ENCODE measurements at places on chromosomes 7 and 10. TPM values are rescaled to one million over a fixed set of nuclear protein-coding genes. Genes with fewer than 3 reads are reported as not detected.

Gene ASAH2
- 1.9 TPM for total RNA-seq

GRCh38 chr7:91299952-91300775, 35.9 kb downstream of the FZD1 start:
- H3K4me1 ChIP-seq, result no peaks in the 10 kb centered on the region
- H3K27ac ChIP-seq, result no peak overlapping the region
- H3K36me3 ChIP-seq, result no peaks in the 10 kb centered on the region
- H3K27me3 ChIP-seq, result no peaks in the 10 kb centered on the region
- no peak overlapping the region for H3K4me3 ChIP-seq

- no peak overlapping the region for H3K4me3 ChIP-seq
- no peaks in the 10 kb centered on the region for H3K4me1 ChIP-seq
- no peak overlapping the region for H3K27ac ChIP-seq
Observed at GRCh38 chr7:6646465-6646864, 9.3 kb downstream of the ZNF316 start.

Gene CXCL12
- total RNA-seq, result not detected

Gene AGAP5
- total RNA-seq, result 11.5 TPM

Gene MYL10
- total RNA-seq, result not detected

DNA sequence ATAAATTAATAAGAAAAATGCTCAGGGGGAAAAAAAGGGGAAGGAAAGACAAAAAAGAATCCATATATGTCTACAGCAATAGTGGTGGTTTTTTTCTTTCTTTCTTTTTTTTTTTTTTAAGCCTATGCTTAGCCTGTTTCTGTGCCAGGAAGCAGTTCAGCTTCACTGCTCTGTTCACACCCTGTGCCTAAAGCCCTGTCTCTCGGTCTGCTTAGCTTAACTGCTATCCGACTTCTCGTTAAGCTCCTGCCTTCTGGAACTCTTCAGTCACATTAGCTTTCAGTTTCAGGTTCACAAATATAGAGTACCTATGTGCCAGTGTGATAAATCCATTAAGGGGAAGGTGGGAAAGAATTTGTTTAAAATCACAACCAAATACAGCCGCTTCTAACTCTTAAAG, 26.5 kb upstream of the NRG3 start:
- H3K4me1 ChIP-seq, result no peaks in the 10 kb centered on the region
- no peaks in the 10 kb centered on the region for H3K27me3 ChIP-seq
- H3K36me3 ChIP-seq, result no peaks in the 10 kb centered on the region
- no peak overlapping the region for H3K27ac ChIP-seq

Gene CASTOR2
- 4.9 TPM for total RNA-seq

Gene NPSR1
- total RNA-seq, result not detected

Gene FXYD4
- not detected for total RNA-seq

Gene CPA2
- total RNA-seq, result not detected

Gene C10orf67
- total RNA-seq, result not detected

GRCh38 chr7:124364283-124364682, 331.4 kb upstream of the TMEM229A start:
- no peak overlapping the region for H3K4me3 ChIP-seq
- no peaks in the 10 kb centered on the region for H3K27me3 ChIP-seq
- no peaks in the 10 kb centered on the region for H3K36me3 ChIP-seq
- DNase-seq, result no peak
- H3K27ac ChIP-seq, result no peak overlapping the region
- no peaks in the 10 kb centered on the region for H3K4me1 ChIP-seq

DNA sequence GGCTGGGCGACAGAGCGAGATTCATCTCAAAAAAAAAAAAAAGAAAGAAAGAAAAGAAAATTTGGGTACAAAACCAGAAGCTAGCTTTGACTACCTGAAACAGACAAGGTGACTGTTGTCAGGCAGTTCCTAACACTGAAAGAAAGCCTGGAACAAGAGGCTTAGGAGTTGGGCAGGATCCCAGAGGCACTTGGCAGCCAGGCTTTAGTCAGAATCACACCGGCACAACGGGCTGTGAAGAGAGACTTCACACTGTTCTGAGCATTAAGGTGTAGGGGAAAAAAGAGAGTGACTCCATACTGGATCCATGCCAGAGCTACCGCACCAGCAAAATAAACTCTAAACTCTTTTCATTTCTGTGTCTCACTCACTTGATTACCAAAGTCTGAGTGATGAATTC, 130.8 kb downstream of the ZNF467 start:
- H3K27me3 ChIP-seq, result peaks cover 6% of the 10 kb centered on the region
- H3K4me1 ChIP-seq, result no peaks in the 10 kb centered on the region
- DNase-seq, result no peak

DNA sequence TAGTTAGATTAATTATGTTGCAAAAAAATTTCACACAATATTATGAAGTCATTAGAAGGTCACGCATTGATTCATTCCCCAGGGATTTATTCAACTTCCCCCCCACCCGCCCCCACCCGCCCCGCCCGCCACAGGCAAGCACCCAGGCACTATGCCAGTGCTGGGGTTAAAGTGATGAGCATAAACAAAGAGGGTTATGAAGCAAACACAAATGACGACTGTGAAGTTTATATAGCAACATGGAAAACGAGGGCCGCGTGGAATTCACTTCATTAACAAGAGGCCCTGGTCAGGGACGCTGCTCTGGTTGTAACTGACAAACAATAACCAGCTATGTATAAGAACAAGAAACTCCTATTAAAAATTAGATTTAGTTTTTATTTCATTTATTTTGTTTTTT, 656.5 kb upstream of the COBL start:
- no peaks in the 10 kb centered on the region for H3K36me3 ChIP-seq
- H3K27me3 ChIP-seq, result no peaks in the 10 kb centered on the region
- H3K4me3 ChIP-seq, result no peak overlapping the region
- H3K27ac ChIP-seq, result no peak overlapping the region

DNA sequence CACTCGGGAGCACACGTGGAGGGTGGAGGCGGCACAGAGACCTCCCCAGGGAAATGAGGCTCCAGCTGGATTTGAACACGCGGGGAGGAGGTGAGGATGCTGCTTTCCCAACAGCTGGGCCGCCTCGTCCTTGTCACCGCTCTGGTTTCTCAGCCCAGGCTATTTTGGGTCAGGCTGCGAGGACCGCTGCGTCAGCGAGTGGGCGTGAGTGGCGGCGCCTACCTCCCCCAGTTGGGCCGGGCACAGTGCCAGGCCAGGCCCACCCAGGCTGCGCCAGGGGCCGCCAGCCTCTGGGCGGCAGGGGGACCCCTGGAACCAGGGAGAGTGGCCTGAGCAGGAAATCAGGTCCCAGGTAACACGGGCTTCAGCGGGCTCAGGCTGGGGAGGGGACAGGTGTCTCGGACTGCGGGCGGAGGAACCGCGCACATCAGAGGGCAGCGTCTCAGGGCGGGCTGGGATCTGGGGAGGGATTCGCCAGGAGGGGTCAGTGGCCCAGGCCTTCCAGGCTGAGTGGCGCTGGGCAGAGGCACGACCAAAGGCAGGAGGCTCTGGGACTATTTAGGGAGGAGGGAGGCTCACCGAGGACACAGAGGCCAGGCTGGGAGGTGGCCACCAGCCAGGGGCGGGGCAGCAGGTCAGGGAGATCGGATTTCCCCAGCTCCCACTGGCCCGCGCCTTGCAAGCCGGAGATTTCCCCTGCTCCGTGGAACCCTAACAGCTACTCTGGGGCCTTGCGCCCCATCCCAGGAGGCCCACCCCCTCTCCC, 125.2 kb upstream of the RET start:
- H3K36me3 ChIP-seq, result no peaks in the 10 kb centered on the region
- H3K4me3 ChIP-seq, result no peak overlapping the region

Gene LIPJ
- 0.39 TPM for total RNA-seq

DNA sequence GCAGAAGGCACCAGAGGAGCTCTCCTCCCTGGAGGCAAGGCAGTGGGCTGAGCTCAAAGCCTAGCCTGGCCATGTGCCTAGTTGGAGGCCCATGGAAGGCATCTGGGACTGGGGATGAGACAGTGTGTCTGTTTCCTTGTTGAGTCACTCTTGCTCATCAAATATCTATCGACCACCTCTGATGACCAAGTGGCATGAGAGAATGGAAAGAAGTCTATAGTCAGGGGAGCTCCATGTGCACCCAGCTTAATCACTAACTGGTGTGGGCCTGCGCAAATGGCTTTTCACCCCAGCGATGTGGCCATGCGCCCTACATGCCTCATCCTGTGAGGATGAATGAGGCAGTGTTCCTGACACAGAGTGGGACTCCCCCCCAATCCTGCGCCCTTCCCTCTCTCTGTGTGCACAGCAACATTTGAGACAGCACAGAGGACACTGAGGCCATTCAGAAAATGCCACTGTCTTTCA, 229.9 kb downstream of the RPS24 start:
- DNase-seq, result no peak
- no peaks in the 10 kb centered on the region for H3K4me1 ChIP-seq
- H3K27me3 ChIP-seq, result peaks cover 5% of the 10 kb centered on the region
- no peak overlapping the region for H3K4me3 ChIP-seq
- no peaks in the 10 kb centered on the region for H3K36me3 ChIP-seq
- no peak overlapping the region for H3K27ac ChIP-seq

- H3K36me3 ChIP-seq, result no peaks in the 10 kb centered on the region
- no peak overlapping the region for H3K27ac ChIP-seq
- H3K27me3 ChIP-seq, result no peaks in the 10 kb centered on the region
- DNase-seq, result peak; percentile 7
- H3K4me1 ChIP-seq, result no peaks in the 10 kb centered on the region
Observed at GRCh38 chr10:15035385-15036301, 8.1 kb upstream of the OLAH start.

Gene TFEC
- total RNA-seq, result 33.1 TPM

GRCh38 chr10:131090761-131091661, 220.5 kb downstream of the TCERG1L start:
- DNase-seq, result no peak
- H3K4me1 ChIP-seq, result no peaks in the 10 kb centered on the region
- no peak overlapping the region for H3K27ac ChIP-seq
- H3K4me3 ChIP-seq, result no peak overlapping the region
- no peaks in the 10 kb centered on the region for H3K27me3 ChIP-seq

GRCh38 chr10:128721963-128722445, 595.8 kb upstream of the MKI67 start:
- no peak for DNase-seq
- H3K27ac ChIP-seq, result no peak overlapping the region
- H3K4me1 ChIP-seq, result no peaks in the 10 kb centered on the region
- H3K36me3 ChIP-seq, result no peaks in the 10 kb centered on the region
- H3K4me3 ChIP-seq, result no peak overlapping the region
- no peaks in the 10 kb centered on the region for H3K27me3 ChIP-seq

Gene RET
- 0.36 TPM for total RNA-seq

GRCh38 chr7:112721366-112721765, 68.8 kb downstream of the TMEM168 start:
- no peak overlapping the region for H3K4me3 ChIP-seq
- H3K36me3 ChIP-seq, result no peaks in the 10 kb centered on the region
- H3K4me1 ChIP-seq, result no peaks in the 10 kb centered on the region
- no peak for DNase-seq

DNA sequence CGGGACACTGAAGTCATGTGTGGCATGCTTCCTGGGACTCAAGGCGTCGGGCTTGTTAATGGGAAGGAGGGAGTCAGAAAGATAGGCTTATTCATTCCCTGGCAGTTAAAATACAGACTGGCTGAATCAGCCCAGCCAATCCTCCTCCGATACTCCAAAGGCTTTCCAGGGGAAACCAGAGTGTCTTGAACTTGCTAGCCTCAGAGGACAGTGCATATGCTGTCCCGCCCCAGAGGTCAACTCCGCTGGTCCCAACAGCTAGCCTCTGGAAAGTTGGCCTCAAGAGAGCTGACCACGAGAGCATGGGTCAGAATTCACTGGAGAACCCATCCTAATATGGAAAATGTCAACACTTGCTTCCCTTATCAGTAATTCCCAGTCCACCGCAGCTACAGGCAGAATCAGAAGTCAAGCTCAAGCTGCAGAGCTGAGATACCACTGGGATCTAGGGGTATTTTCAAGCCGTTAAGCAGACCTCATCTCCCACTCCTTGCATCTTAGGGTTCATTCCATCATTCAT, 43.0 kb downstream of the ELMO1 start:
- H3K27me3 ChIP-seq, result no peaks in the 10 kb centered on the region
- no peak overlapping the region for H3K27ac ChIP-seq
- H3K4me1 ChIP-seq, result peaks cover 31% of the 10 kb centered on the region
- H3K36me3 ChIP-seq, result peaks cover 4% of the 10 kb centered on the region

GRCh38 chr7:55420530-55420929, 55.4 kb downstream of the LANCL2 start:
- no peaks in the 10 kb centered on the region for H3K4me1 ChIP-seq
- H3K27me3 ChIP-seq, result no peaks in the 10 kb centered on the region
- H3K4me3 ChIP-seq, result no peak overlapping the region
- DNase-seq, result no peak
- H3K27ac ChIP-seq, result no peak overlapping the region
- H3K36me3 ChIP-seq, result no peaks in the 10 kb centered on the region

DNA sequence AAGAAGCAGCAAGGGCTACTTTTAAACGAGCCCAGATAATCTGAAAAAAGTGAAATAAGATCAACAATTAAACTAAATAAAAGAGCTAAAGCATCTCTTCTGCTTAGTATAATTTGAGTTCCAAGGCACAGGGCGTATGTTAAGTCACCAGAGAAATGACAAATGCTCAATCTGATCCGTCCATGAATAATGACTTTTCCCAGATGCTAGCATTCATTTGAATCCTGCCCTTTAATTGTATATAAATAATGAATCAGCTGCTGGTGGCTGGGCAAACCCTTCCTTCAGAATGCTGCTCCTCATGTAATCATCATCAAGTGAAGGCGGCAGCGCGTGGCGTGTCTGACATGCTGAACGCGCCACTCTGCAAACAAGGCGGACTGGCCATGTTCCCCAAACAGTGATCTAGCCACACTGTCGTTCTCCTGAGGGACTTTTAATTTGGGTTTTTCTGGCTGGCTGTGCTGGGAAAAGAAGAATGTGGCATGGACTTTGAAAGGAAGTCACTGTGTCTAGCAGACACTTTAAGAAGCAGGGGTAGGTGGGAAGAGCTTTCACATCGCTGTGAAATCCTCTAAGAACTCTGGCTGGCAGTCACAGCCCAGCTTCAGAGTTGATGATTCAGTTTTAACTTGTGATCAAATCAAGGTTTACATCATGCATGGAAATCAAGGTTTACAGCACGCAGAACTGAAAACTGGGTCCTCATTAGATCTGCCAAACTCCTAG, 70.7 kb downstream of the BEND7 start:
- no peak overlapping the region for H3K27ac ChIP-seq
- no peaks in the 10 kb centered on the region for H3K27me3 ChIP-seq
- H3K4me1 ChIP-seq, result peaks cover 9% of the 10 kb centered on the region
- H3K36me3 ChIP-seq, result no peaks in the 10 kb centered on the region
- no peak for DNase-seq
